ENCODE measurements at places on chromosomes 1 and 21.

DNA sequence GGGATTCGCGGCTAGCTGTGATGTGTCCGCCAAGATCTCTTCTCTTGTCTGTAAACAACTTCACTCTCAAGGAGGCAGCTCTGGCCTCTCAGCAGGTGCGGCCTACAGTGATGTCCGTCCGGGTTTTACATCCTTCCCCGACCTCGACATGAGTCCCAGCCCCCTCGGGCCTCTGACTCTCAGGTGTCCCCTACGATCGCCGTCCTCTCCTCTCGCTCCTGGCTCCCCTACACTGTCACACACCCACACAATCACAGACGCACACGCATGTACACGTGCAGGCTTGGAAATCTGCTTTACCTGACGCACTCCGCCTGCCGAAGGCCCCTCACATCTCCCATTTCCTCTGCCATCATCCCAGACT is 797 bp upstream of the RSPH1 start:
- no peak for DNase-seq

DNA sequence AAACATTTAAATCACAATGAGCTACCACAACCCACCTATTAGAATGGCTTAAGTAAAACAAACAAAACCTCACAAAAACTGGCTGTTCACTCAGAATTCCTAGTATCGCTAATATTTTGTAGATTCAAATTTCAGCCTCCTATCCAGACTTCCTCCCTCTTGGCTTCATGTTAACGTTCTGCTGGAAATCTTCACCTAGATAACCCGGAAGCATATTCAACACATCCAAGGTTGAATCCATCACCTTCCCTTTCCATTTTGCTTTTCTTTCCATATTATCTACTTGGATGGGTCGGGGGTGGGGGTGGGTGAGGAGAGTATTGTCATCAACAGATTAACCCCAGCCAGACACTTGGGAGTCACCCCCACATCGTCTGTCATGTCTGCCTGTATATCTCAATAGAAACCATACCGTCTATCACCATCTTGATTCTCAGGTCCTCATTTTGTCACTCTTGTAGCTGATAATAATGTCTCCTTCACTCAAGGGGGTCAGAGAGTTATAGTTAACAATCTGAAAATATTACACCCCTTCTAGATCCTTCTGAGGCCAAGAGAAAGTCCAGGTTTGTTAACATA is 1.7 kb upstream of the DPH5 start:
- no peak for DNase-seq

- no peak for DNase-seq
These were observed 52.8 kb upstream of the ACADM start for GRCh38 chr1:75671708-75672107.

GRCh38 chr1:45752014-45752413 is 1.6 kb upstream of the IPP start:
- no peak for DNase-seq

DNA sequence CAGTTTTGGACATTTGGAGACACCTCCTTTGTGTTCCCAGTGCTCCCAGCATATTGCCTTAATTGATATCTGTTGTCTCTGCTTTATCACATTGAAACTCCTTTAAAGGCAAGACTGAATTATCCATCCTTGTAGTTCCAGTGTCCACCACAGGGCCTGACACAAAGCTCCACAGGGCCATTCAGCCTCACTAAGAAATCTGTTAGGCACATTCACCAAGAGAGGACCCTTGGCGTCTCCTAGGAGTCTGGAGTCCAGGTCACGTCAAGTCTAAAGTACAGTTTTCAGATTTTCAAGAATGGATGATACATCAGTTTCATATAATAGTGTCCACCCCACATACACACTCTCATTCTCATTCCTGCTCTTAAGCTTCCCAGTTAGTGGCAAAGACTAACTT is 4.8 kb downstream of the ACP6 start:
- DNase-seq, result no peak

All from stimulated activated CD4-positive, alpha-beta T cell treated with anti-CD3 and anti-CD28 coated beads, Interleukin-4, amount 100 ng/mL, for 24 hours (primary cell).